ENCODE measurements at places on chromosomes 7 and 10. TPM values are rescaled to one million over a fixed set of nuclear protein-coding genes. Genes with fewer than 3 reads are reported as not detected.

The OR2F2 gene
- not detected for total RNA-seq

The HOXA10 gene
- total RNA-seq, result 34.3 TPM

The PNLIPRP2 gene
- not detected for total RNA-seq

DNA sequence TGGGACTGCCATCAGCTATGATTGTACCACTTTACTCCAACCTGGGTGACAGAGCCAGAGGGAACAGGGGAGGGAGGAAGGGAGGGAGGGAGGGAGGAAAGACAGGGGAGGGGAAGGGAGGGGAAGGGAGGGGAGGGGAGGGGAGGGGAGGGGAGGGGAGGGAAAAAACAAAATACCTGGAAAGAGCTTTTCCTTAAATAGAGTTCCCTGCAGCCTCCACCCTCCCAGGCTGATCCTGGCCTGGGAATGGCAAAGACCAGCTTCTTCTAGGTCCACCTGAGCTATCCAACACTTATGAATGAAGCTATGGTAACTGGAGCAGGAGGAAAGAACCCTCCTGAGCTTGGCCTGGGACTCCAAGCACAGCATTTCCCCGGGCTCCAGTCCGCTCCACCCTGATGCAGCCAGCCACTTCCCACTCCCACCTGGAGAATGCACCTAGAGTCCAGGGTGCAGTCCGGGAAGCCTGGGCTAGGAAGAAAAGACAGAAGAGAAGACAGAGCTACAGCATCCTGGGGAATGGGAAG lies 66.1 kb downstream of the GRID1 start:
- no peak for DNase-seq

DNA sequence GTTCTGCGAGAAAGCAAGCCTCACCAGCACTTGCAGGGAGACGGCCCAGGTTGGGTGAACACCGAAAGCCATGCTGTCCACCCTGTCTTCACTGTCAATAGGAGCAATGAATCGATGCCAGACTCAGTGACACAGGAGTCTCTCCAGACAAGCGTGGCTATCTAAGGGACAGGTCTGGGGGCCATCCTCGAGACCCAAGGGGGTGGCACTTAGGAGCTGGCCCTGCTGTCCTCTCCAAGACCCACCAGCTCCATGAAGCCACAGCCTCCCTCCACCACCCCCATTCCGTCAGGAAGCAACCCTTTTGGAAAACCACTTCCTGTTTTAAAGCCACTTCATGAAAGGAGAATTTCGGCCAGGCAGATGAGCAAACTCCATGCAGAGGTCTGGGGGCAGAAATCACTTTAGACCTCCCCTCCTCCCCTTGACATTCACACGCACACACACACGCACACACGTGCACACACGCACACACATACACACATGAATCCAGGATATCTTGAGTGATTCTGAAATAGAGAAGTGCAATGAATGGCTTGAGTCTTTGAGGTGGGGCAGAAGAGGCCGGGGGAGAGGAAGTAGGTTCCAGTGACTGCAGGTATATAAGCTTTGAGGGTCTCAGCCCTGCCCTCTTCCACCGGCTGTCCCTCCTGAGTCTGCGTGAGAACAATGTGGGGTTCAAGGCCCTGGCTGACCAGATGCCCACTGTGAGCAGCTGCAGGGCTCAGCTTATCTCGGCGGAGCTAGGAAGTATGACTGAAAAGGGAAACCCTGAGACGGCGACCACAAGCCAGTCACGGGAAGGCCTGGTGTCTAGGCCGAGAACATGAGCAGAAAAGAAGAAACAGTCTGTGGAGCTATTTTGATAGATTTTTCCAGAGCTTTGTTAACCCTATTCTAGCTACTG lies 25.0 kb downstream of the RGS10 start:
- DNase-seq, result no peak

DNA sequence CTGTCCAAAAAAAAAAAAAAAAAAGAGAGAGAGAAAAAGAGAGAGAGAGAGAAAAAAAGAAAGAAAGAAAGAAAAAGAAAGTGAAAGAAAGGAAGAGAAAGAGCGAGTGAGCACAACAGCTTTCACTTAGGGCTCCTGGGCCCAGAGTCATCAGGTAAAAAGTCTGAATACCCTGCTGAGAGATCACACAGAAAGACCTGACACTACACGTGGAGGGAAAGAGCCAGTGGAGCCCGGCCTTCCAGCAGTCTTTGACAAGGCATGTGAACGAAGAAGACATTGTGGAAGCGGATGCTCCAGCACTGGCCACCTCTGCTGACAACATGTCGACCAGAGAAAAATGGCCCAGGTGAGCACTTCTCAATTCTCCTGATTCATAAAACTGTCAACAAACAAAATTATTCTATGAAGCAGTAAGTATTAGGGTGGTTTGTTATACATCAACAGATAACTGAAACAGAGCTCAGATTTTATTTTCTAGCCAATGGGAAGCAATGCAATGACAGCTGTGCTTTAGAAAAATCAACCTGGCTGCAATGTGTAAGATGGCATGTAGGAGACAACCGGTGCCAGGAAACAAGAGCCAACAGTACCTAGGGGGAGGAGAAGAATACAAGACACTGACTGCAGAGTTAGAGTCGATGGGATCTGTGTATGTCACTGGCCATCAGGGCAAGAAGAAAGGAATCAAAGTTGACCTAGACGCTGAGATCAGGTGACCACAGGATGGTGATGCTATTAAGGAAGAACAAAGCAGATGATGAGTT lies 4.4 kb downstream of the RNF216 start:
- DNase-seq, result no peak

GRCh38 chr10:49500412-49500811 lies 38.5 kb downstream of the ERCC6 start:
- no peak for DNase-seq

DNA sequence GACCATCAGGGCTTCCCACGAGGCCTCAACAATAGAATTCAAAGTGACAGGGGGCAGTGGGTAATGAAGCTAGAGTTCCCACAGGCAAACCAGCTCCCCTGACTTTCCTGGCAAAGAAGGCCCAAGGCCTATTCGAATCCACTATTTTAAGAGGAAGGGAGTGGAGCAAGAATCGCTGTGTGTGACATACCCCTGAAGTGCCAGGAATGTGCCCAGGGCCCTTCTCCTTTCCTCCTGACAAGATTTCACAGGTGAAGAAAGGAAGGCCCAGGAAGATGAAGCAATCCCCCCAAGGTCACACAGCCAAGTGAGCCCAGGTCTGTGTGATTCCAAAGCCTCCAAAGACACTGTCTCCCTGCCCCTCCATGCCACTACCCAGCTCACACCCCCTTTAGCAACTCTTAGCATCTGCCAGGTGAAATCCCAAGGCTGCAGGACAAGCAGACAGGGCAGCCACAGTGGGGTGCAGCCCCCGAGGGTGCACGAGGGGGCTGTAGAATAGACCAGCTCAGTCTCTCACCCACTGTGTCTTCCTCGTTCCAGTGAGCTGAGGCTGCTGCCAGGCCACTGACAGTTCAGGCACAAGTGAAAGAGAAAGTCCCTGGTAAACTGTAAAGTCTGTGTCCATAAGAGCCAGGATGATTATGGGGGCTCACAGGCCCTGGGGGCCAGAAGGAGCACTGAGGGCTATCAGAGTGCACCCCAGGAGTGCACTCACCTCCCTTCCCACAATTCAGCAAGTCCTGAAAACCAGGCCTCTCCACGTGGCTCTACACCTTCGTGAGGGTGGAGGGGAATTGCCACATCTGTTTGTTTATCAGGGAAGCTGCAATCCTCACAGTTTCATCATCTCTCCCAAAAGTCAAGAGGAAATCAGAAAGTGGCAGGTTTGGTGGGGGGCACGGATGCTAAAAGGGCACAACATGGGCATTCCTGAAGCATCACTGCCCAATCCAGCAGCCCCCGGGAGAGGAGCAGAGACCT lies 70.8 kb upstream of the ZMIZ1 start:
- no peak for DNase-seq

DNA sequence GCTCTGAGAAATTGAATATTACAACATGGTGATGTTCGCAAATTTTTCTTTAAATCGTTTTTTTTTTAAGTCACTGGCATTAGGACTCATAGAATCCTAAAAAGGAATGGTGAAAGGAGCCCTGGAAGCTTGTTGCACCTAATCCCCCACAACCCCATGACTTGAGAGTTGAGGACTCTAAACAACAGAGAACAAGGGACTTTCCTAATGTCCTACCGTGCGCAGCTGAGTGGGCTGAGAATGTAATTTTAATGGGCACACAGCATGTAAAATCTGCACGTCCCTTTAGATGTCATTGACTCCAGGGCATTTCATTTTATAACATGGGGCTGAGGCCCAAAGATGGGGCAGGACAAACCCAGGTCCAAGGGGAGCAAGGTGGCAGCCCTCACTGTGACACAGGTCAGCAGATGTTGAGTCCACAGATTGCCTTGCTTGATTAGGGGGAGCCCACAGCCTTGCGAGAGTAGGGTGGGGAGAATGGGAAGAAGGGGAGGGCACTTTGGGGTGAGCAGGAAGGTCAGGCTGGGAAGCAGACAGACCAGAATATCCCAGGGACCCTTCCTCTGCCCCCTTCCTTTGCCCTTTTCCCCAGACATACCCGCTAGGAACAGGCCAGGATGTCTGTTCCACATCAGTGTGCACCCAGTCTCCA lies 208.4 kb upstream of the ZMIZ1 start:
- DNase-seq, result no peak

GRCh38 chr10:114584419-114584818 lies 73.7 kb downstream of the ABLIM1 start:
- DNase-seq, result no peak

GRCh38 chr7:23183279-23184012 lies 1.6 kb downstream of the NUP42 start:
- no peak for DNase-seq

All from psoas muscle (tissue), 8 donors.